A549 treated with AZD2906 at 1 μM for 4 hours (cell line): ENCODE measurements at places on chromosomes 11 and 22. TPM values are rescaled to one million over a fixed set of nuclear protein-coding genes. Genes with fewer than 3 reads are reported as not detected.

The TNNI2 gene
- total RNA-seq: 0.25 to 0.40 TPM (median 0.28 TPM) in 4 of 5 replicates, not detected in the other

The CNTN5 gene
- total RNA-seq: not detected in 5 replicates

The MAJIN gene
- not detected in 5 replicates for total RNA-seq

The TMPRSS4 gene
- total RNA-seq: not detected in 5 replicates

The CBLIF gene
- not detected in 5 replicates for total RNA-seq

The CHRM4 gene
- total RNA-seq: 0.41 to 0.61 TPM (median 0.49 TPM) in 5 replicates

The SBF2 gene
- total RNA-seq: 11.6 to 17.5 TPM (median 12.6 TPM) in 5 replicates

The POU2AF3 gene
- total RNA-seq: 1.0 to 1.8 TPM (median 1.4 TPM) in 5 replicates

The UPK3A gene
- not detected in 5 replicates for total RNA-seq

The TNNT3 gene
- total RNA-seq: 0.10 to 0.26 TPM (median 0.11 TPM) in 3 of 5 replicates, not detected in the others

The RIMBP3B gene
- total RNA-seq: 0.28 to 0.49 TPM (median 0.31 TPM) in 5 replicates

The REXO2 gene
- 99.7 to 108 TPM (median 100 TPM) in 5 replicates for total RNA-seq

The KMT5B gene
- 20.4 to 26.8 TPM (median 20.5 TPM) in 5 replicates for total RNA-seq

The ATL3 gene
- total RNA-seq: 28.5 to 37.6 TPM (median 31.5 TPM) in 5 replicates
